Ammon's horn (tissue), 1 donor: ENCODE measurements at places on chromosomes 7 and 10.

DNA sequence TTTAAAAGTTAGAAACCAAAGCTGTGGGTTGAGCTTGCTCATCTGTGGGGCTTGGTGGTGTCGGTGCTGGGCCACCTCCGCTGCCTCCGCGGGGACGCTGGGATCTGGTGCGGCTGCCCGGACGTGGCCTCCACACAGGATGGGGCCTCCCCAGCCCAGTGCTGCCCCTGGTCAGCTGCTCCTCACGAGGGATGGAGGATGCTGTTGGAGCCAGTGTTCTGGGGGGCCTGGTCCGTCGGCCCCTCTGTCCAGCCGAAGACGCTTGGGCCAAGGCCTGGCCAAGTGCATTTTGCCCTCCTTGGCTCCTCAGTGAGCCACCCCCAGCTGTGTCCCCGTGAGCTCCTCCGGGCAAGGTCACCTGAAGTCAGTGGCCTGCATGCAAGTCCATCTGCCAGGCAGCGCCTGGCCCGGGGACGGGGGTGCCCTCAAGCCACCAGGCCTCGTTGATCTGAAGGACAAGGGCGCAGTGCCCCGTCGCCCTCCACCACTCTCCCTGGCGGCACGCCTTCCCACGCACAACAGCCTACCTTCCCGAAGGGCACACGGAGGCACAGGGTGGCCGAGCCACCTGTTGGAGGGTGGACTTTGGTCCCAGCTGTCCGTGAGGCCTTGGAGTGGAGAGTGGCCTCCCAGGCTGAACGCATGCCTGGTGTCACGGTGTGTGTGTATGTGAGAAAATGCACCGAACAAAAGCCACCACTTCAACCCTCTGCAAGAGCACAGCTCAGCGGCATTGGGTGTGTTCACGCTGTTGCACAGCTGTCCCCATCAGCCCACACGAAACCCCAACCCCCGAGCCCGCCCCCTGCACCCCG lies 27.3 kb downstream of the KNDC1 start:
- DNase-seq, result no peak

GRCh38 chr7:20596653-20597052 lies 18.8 kb upstream of the ABCB5 start:
- DNase-seq, result no peak

DNA sequence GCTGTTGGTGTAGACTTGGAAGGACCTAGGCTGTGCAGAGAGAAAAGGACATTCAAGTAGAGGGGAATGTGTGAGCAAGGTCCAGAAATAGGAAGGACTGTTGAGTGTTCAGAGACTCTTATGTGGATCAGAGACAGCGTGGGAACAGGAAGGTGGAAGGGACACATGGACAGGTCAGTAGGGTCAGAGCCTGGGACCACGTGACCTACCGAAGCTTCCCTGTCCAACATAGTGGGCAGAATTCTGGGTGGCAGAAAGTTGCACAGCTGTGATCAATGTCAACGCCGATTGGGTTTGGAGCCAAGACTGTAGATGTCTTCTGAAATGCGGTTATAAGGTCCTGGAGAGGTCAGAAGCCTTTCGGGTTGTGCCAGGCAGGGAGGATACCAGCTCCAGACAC lies 195.9 kb upstream of the MKI67 start:
- DNase-seq, result no peak

DNA sequence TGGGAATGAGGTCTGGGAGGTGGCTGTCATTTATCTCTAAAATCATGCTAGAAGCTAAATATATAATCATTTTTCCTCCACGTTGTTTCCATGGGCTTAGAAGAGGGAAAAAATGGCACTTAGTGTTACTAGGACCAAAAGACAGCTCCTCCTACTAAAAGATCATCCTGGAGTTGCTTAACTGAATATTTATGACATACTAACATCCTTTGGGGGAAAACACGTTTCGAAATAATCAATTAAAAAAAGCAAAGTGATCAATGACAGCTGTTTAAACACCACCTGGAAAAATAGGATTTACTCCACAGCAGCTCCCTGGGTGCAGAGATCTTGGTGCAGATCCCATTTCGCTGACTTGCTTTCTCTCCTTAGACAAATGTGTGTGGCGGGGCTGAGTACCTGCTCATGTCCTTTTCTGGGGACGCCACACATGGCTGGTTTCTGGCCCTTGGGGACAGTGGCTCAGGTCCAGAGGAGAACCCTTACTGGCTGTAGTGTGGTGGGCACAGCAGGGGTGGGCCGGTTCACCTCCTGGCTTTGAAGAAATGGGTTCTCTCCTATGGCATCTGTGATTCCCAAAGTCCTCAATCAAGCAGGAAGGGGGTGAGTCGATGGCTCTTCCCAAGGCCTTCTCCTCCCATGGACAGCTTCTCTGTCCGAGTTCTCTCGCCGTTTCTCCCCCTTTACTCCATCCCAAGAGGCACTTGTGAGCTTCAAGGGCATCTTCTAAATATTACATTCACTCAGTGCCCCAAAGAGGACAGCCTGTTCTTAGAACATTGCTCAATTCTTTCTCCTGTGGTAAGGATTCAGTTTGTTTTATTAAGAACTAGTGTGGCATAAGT lies 156.4 kb upstream of the KLF14 start:
- DNase-seq, result no peak

GRCh38 chr10:103479135-103479534 lies at the start of gene CALHM3:
Gene CALHM3 (minus strand): TSS chr10:103479240. CDS start chr10:103479032, 208 bp downstream.
- DNase-seq, result no peak

DNA sequence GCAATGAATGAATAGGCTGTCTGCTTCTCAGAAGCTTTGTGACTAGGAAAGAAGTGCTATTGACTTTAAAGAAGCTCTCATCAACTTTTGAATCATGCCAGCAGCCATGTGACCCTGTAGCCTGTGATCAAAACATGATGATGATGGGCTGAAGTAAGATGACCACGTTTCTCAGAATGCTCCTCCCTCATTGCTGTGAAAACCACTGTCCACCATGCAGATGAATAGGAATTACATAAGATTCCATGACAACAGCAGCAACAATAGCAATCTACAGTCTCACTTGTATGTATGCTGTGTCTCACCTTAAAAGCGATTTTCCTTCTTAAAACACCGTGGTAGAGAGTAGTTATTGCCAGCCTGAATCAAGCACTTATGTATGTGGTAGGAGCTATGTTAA lies 228.4 kb downstream of the TRIL start:
- no peak for DNase-seq

GRCh38 chr10:131906269-131906639 lies 5.4 kb downstream of the PPP2R2D start:
- no peak for DNase-seq

DNA sequence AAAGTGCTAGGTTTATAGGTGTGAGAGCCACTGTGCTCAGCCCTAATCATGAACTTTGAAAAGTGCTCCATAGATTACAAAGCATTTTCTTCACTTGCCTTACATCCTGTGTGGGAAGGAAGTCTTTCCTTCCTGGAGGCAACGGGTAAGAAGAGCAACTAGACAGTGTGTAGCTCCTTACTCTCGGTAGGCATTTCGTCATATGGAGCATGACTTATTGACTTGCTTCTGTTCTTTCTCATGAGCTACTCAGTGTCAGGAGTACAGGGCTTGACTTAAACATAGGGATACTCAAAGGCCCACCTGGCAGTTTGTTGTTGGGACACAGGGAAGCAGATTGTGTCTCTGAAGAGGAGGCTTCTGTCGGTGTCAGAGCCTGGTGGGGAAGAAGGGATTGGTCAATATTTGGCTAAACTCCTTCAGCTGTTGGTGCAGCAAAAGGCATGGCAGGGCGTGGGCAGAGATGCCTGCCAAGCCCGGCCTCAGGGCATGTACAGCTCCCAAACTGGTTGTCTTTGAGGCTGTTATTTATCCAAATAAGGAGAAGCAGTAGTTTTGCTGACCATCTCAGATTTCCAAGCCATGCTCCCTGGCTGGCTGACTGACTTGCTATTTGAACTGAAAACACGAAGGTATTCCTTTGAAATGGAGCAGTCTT lies 248.9 kb downstream of the KIAA1217 start:
- no peak for DNase-seq

DNA sequence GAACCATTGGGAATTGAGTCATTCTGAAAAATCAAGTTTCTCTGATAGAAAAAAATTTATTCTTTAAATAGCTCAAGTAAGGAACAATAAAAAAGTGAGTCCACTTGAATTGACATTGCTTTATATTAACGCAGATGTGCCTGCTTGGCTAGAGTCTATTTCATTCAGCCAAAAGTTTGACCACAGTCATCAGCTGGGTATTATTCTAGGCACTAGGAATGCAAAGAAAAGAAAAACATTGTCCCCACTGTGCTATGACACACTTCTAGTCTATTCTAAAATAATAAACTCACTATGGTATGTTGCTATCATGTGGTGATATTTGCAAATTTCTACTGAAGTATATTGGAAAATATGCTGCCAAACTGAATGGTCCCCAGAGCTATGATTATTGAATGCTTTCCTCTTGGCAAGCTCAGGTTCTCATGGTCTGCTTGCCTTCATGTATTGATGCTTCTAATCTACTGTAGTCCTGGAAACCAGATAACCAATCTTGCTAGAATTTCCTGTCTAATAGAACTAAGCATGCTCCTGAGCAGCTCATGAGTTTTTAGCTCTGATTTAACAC lies 8.3 kb downstream of the SFRP4 start:
- DNase-seq, result no peak

- DNase-seq, result no peak
Observed at GRCh38 chr10:52706332-52707070, 66.1 kb downstream of the MBL2 start.

GRCh38 chr10:17026686-17027485 lies 102.7 kb downstream of the CUBN start:
- no peak for DNase-seq
